ENCODE measurements at places on chromosomes 5 and 9.

- DNase-seq, result no peak
Observed at GRCh38 chr5:43926923-43927322, 323.9 kb downstream of the NNT start.

DNA sequence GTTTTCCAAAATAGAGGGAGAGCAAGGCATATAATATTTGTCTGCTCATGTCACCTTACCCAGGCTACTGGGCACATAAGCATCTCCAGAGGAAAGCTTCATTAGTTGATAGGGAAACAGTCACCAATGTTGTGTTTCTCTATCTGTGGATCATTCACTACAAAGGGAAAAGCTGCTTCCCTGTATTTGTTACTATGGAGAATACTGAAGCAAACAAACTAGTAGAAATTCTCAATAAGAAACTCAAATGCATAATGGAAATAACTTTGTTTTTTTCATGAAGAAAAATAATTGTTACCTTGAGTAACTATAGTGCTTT, 138.2 kb downstream of the PCSK1 start:
- no peak for DNase-seq

DNA sequence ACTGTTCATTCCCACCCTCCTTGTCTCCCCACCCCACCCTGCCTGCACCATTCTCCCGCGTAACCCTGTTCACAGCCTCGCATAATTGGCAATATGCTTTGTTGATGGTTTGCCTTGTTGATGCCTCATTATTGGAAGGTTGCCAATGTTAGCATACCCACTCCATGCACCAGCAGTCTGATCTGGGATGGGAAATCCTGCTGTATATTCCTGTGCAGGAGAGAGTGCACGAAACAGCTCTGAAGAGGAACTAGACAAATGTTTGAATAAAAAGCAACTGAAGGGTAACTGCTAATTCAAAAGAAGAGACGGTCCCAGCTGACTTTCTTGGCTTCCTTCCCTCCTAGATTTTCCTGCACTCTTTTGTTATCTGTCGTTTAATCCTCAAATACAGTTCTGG, 271.7 kb upstream of the TLE4 start:
- DNase-seq, result peak; percentile 3

GRCh38 chr5:164818445-164818844, 1313.0 kb downstream of the MAT2B start:
- DNase-seq, result no peak

DNA sequence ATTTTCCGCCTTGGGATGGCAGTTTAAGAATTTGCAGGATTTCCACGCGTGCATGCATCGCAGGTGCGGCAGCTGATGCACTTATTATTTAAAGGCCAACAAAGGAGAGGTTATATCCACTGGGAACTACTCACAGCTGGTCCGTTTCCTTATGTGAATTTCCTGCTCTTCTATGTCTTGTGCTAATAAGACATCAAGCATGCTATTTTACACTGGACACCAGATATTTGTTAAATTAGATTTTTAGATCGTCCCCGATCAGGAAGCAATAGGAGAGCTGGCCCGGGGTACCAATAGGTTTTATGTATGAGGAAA, 476 bp upstream of the DTWD2 start:
- peak; percentile 18 for DNase-seq

GRCh38 chr9:76516350-76516749, 57.4 kb downstream of the GCNT1 start:
- DNase-seq, result no peak

DNA sequence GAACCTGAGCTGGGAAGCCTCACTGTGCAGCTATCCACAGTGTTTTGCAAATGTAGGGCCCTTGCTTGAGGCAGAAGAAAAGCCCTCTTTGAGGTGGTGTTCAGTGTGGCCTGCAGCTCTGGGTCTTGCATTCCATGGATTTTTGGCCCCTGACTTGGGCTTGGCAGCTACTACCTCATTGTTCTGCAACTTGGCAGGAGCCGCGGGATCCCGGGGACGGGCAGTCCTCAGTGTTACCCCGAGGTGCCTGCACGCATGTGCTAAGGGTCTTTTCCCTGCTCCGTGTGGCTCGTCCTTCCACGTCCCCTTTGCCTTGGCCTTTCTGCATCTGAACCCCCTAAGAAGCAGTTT, 39.8 kb downstream of the NEK6 start:
- DNase-seq, result no peak

GRCh38 chr5:8895599-8895998, 650.3 kb downstream of the SEMA5A start:
- no peak for DNase-seq

DNA sequence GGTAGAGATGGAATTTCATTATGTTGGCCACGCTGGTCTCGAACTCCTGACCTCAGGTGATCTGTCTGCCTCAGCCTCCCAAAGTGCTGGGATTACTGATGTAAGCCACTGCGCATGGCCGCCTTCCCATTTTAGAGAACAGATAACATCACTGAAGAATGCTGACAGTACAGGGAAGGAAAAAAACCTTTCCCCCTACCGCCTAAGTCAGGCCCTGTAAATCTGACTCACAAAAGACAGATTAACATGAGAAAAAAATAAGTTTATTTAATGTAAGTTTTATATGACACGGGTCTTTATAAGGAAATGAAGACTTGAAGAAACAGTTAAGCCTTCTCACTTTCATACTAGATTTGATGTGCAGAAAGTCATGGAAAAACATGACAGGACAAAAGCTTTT, 227.2 kb upstream of the ZNF608 start:
- no peak for DNase-seq

GRCh38 chr9:89746385-89747116, 141.7 kb downstream of the GADD45G start:
- DNase-seq, result peak; percentile 81

DNA sequence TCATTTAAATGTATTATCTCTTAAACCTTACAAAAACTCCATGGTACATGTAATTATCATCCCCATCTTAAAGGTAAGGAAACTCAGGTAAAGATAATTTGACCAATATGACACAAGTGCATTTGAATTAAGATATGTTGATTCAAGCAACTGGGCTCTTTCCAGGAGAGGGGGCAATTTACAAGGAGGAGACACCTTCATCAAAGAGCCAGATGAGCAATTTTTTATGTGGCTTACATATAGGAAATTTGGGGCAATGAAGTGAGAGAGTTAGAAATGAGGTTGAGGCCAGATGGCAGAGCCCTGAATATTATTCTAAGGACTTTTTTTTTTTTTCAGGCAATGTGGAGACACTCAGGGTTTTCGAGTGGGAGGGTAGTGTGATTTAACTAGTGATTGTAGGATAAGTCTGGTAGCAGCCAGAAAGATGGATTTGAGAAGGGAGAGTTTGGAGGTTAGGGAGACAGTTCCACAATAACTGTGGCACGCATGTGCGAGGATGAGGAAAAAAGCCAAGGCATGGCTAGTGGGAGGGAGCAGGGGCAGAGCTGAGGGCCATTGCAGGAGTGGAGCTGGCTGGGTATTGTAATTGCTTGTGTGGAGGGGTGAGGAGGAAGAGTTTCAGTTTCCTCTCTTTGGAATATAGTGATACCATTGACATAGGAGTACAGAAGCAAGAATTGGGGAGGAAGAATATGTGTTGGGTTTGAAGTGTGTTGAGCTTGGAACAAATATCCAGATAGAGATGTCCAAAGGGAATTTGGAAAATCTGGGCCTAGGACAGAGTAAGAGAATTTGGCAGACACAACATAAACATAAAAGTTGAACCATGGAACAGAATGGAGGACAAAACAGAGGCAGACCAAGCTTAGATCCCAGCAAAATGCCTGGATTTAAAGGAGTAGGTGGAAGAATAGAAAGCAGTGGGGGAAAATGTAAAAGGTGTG, 72.0 kb downstream of the ACTBL2 start:
- no peak for DNase-seq

DNA sequence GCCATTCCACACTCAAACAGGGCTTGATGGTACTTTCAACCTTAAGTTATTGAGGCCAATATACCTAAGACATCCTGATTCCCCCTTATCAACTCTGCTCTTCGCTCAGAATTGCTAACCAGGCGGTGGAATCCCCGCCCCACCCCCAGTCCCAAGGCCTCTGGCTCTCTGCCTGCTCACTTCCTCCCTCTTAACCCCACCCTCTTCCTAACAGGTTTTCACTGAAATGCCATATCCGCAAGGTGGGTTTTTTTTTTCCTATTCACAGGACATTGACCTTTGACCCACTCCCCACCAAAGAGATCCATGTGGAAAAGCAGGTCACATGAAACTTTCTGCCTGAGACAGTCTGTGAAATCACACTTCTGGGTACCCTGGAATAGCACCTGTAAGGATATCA, 66.6 kb upstream of the IFNK start:
- no peak for DNase-seq

DNA sequence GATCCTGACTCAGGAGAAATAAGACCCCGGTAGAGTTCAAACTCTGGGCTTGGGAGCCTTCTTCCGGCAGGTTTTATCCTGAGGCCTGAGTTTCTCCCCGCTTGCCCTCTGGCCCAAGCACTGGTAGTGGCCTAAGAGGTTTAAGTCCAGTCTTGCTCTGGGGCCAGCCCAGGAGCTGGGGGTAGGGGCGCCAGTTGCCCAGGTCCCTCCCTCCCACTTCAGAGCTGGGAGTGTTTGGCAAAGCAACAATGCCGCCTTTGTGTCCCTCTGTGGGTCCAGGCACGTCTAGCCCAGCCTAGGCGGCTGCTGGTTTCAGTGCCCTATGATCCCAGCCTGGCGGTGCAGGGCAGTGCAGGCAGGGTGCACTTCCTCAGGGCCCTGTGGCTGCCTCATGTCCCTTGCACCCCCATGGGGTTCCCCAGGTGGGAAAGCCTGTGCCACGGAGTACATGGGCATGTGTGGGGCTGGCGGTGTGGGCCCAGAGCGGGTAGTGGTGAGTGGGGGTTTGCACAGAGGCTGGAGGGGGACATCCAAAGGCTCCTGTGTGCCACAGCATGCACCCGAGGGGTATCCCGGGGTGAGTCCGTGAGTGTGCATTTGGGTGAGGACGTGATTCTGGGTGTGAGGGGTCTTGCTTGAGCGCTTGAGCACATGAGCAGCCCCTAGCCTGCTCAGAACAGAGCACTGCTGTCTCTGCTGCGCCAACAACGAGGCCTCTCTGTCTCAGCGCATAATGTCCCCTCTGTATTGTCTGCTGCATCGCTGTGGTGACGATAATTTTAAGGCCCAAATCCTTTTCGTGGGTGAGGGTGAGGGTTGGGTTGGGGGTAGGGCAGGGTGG, 61.7 kb upstream of the PSD2 start:
- no peak for DNase-seq

GRCh38 chr5:142056816-142057696, 44.2 kb upstream of the GNPDA1 start:
- DNase-seq, result no peak

GRCh38 chr5:17132444-17133083, 84.9 kb upstream of the BASP1 start:
- no peak for DNase-seq

DNA sequence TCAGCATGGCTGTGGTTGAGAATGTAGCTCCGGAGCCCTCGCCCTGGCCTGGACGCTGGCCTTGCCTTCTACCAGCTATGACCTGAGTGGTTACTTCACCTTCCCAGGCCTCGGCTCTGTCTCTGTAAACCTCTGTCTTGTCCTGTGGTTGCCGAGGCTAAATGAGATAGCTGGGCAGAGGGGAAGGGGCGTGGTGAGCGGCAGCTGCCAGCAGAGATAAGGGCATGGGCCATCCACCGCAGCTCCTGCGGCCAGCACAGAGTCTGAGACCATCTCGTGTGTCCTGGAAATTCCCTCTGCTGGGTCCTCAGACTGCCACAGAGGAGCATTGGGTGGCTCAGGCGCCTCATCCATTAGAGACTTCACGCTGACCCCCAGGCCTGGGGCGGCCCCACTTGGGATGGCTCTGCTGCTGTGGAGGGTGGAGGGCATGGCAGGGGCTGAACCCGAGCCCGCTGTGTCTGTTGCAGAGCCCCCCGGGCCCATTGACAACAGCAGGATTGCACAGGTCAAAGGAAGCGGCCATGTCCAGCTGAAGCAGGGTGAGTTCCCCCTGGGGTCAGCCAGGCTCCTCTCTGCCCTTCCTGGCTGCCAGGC, 43.9 kb downstream of the USP20 start:
- DNase-seq, result no peak
